ENCODE measurements at places on chromosomes 7 and 10. TPM values are rescaled to one million over a fixed set of nuclear protein-coding genes. Genes with fewer than 3 reads are reported as not detected.

- no peak for DNase-seq
Measured at GRCh38 chr7:135337506-135337905, 103.9 kb downstream of the STRA8 start.

- DNase-seq = no peak
Measured at GRCh38 chr7:137262599-137262998, 80.9 kb downstream of the PTN start.

- no peak for DNase-seq
Measured at GRCh38 chr10:99010286-99010685, 225.4 kb downstream of the HPSE2 start.

DNA sequence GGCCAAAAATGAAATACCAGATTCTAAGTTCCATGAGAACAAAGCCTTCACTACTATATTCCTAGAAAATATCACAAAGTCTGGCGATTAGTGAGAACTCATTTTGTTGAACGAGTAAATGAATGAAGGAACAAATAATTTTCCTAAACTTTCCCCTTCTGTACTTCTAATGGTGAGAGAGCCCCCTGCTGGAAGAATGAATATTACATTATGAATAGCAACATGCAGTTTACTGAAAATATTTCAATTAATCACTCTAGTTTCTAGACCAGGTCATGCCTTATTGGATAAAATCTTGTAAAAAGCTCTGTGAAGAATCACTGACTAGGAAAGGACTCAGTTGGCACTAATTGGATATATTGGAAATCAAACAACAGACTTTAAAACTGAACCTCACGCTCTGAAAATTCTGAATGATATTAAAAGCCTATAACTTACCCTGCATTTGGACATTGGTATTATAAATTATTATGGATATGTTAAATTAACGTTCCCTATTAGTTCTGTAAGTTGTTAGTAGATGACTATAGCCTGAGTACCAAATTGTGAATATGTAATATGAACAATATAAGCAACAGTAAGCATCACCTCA is 32.4 kb upstream of the MTPN start:
- DNase-seq = peak; percentile 10

DNA sequence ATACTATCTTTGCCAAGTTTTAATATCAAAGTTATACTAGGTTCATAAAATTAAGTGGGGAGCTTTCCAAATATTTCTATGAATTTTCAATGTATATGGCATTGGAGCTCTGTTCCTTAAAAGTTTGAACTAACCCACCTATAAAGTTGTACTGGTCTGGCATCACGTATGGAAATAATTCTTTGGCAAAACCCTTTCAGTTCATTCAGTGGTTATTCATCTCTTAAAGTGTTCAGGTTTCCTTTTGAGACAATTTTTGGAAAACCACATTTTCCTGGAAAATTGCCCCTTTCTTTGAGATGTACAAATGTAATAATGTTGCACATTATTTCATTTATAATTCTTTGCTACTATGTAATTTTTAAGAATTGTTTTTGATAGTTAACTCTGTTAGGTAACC is 62.5 kb upstream of the INPP5A start:
- DNase-seq = peak; percentile 80

LRRN3 gene
- total RNA-seq = 2.4 TPM

GGCT gene
- 24.2 TPM for total RNA-seq

HMX3 gene
- not detected for total RNA-seq

PRPF18 gene
- 30.1 TPM for total RNA-seq

ZNF503 gene
- 18.5 TPM for total RNA-seq

SPDYE5 gene
- total RNA-seq = not detected

GRCh38 chr7:73373741-73374140 is 45.8 kb downstream of the FKBP6 start:
- no peak for DNase-seq

All from osteoblast (primary cell).